Activated CD8-positive, alpha-beta T cell treated with anti-CD3 and anti-CD28 coated beads for 36 hours (primary cell): ENCODE measurements at places on chromosomes 16 and 17. TPM values are rescaled to one million over a fixed set of nuclear protein-coding genes. Genes with fewer than 3 reads are reported as not detected.
A peak's percentile ranks its signal among the peaks of the same experiment; 100 is the strongest.

DNA sequence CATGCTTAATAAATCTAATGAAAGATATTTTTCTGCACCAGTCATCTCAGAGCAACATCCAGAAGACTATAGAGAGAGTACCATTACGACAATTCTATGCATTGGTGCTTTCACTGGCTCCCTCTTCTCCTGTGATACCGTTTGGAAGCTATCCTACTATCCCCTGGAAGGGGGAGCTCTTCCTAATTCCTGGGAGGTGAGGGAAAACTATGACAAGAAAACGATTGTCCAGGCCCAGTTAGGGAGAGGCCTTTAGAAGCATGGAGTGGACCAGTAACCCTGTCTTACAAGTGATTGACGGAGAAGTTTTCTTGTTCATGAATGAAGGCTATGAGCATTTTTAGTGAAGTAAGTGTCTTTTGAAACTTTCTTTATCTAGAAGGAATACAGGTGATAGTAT is 150.2 kb downstream of the TANC2 start:
- no peak for DNase-seq

GRCh38 chr16:58556678-58557077 is 41.4 kb downstream of the SETD6 start:
- DNase-seq = no peak

DNA sequence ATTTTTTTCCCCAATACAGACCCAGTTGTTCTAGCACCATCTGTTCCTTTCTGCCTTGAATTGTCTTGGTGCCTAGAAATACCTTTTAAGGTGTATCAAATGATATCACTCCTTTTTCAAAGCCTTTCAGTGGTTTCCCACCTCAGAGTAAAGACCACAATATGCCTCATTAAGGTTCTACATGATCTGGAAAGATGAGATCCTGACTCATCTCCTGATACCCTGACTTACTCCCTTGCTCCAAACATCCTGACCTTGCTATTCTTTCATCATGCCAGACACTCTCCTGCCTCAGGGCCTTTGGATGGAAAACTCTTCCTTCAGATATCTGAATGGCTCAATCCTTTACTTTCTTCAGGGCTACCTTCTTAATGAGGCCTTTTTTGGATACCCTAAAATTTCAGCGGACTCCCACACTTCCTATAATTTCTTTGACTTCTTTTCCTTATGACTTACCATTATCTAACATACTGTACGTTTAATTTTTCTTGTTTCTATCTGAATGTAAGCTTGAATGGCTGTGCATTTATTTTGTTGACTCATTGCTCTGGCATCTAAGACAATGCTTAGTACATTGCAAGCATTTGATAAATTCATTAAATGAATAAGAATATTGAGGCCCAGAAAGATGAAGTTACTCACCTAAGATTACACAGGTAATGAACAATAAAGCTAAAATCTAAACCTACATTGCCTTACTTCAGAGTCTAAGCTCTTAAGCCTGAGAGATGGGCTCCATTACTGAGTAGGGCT is 19.2 kb downstream of the FLOT2 start:
- no peak for DNase-seq

DNA sequence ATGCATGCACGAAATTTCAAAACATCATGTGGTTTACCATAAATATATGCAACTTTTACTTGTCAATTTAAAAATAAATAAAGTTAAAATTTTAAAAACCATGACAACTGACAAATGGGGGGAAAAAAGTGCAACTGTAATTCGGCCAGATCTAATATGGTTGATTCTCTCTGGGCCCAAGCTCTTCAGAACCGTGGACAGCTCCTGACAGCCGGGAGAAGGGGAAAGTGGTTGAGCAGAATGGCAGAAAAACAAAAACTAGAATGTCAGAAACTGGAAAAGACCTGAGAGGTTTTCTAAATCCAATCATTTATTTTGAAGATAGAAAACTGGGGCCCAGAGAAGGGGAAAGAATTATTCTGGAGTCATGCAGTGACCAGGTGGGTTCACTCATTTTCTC is 126.6 kb downstream of the TMEM132E start:
- DNase-seq = peak; percentile 26

DNA sequence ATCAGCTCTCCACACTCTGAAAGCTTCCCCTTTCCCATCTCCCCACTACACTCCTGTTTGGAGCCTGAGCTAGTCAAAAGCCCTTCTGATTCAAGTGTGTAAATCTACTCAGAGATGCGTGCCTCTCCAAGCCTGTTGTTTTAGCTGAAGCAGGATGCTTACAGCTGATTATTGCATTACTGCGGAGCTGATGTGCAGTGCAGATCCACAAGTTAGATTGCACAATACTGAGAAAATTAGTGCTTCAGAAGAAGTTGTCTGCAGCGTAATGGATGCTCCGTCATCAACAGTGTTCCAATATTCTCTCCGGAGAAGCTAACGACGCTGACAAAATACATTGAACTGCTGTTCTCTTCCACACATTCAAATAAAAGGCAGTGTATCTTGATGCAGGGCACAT is 44.8 kb upstream of the NLRP1 start:
- no peak for DNase-seq

DNA sequence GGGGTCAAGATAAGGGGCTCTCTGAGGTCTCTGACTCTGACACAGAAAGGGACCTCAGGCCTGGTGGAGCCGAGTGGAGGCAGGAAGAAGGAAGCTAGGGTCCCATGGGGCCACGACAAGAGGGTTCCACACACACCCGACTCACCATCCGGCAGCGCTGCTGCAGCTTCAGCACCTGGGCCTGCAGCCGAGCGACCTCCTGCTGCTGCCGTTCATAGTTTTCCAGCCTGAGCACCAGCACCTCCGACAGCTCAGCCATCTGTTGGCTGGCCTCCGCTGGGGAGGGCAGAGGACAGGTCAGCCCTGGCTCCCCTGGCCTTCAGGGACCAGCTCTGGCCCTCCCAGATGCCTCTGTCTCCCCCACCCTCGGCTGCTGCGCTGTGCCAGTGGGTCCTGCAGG is 6.4 kb downstream of the HAP1 start:
- DNase-seq = no peak

- no peak for DNase-seq
Observed at GRCh38 chr17:75806822-75807500, 22.4 kb downstream of the UNK start.

- peak; percentile 85 for DNase-seq
Observed at GRCh38 chr16:89201439-89202377, 1.4 kb upstream of the SLC22A31 start.

GRCh38 chr16:24471561-24472350 is 67.6 kb upstream of the RBBP6 start:
- DNase-seq = no peak

DNA sequence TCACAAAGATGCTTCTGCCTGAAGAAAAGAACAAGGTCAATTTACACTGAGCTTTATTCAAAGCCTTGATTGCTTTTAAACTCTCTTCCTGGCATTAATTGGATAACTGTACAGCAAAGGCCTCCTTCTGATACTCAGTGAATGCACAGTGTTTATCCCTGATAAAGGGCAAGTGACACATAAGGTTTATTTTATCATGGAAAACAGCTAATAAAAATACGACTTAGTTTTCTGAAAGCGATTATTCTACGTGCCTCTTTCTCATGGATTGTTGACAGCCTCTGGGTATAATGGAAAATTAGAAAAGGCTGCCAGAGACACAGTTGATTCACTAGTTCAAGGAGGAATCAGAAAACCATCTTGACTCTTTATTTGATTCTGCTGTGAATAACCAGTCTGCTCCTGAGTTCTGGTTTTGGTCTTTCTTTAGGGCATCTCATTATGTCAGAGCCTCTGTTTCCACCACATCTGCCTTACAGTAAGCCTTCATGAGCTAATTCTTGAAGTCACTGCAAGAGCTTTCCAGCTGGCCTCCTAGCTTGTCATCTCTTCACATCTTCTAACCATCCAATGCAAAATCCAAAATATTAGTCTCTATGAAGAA is 212.9 kb downstream of the CNTNAP4 start:
- no peak for DNase-seq

- DNase-seq = no peak
Observed at GRCh38 chr17:206941-207560, 25.6 kb upstream of the DOC2B start.

GRCh38 chr16:84268291-84269040 is 26.2 kb upstream of the WFDC1 start:
- DNase-seq = no peak

GRCh38 chr17:77375917-77376651 is 235.3 kb downstream of the SEC14L1 start:
- DNase-seq = peak; percentile 91

DNA sequence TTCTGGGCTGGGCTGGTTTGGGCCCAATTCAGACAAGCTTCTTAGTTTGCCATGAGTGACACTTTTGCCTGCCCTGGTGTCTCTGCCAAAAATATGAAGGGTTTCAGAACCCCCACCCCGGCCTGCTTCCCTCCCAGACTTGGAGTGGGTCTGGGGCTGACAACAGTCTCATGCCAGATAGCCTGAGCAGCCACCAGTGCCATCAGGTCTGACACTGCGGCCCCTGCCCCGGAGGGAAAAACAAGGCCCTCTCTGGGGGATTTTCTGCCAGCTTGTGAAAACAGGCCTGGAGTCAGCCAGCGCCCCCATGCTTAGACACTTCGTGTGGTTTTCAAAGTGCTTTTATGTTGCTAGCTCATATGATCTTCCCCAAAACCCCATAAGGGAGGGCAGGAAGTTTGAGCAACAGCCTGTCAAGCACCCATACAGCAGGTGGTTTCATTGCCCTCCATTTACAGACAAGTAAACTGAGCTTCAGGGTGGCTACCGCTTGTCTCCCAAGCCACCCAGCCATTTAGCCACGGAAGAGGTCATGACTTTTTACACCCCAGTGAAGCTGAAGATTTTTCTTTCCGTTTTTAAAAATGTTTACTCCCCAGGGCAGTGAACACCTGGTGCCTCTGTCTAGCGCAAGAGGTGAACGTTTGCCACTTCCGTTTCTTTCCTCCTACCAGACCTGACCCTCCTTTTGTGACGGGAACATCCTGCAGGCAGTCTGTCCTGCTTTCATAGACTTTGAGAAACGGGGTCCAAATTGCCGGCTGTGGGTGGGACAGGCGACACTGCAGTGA is 300.6 kb downstream of the SEC14L1 start:
- DNase-seq = peak; percentile 87

DNA sequence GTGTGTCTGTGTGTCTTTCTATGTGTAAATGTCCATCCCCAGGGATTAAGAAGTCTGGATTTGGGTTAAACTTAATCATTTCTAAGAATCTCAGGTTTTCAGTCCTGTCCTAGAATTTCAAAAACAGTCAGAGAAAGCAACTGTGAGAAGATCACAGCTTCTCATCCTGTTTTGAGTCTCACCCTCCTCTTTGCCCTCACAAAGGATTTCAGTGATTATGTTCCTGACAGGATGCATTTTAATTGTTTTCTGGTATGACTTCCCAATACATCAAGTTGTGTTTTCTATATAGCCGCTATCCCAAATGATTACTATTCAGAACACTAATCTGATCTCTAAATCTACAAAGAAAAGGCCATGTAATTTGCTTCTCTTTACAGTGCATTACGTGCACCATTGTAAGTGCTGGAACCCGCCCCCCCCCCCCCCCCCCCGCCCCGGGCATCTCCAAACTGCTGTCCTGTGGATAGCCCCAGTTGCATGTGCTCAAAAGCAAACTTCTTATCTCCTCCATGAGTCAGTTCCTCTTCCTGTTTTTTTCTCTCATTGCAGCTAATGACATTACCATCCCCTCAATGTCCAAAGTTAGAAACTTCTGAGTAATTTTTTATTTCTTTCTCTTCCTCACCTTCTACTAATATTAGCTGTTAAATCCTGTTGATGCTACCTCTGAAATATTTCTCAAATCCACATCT is 73.9 kb downstream of the CDH13 start:
- DNase-seq = no peak

GRCh38 chr16:23156946-23157460 is 7.8 kb upstream of the USP31 start:
- DNase-seq = no peak

DNA sequence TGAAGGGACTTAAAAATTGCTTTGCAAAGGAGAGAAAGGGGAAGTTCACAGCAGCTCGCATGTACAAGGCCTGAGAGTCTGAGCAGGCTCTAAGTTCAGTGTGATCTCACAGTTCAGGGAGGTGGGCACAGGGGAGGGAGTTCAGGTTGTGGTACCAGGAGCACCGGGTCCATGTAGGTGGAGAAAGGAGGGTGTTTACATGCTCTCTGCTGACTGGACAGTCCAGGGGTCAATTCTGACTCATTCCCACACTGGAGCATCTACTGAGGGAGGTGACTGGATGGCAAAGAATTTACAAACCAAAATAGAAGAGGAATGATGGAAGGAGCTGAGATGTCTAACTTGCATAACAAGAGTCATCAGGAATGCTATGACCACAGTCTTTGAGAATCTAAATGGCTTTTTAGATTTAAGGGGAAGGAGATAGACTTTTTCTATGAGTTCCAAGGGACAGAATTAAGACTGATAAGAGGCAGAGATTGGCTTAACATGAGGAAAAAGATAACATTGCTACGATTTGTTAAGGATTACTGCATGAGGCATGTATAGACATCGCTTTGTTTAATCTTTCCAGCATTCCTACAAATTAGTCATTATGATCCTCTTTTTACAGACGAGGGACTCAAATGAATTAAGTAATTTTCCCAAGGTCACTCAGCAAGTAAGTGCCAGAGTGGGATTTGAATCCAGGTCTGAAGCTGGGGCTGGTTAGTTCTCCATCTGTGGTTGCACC is 29.9 kb downstream of the MIS12 start:
- DNase-seq = no peak

DNA sequence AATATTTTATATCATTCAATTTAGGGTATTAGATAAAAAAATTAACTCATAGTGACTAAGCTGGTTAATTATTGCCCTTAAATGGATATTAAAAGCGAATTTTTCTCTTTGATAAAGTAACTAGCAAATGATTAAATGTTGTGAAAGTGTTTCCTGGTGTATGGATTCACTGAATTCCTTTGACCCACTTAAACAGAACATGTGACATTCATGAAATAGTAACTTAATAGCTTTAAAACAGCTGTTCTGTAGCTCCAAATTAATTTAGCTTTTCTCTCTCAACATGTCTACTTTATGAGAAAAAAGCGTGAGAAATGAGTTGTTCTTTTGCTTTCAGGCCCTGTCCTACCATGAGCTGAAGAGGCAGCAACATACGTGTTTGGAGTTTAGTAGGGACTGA is 36.4 kb upstream of the APPBP2 start:
- no peak for DNase-seq

- DNase-seq = no peak
Observed at GRCh38 chr16:19284207-19284606, 1.3 kb upstream of the CLEC19A start.

DNA sequence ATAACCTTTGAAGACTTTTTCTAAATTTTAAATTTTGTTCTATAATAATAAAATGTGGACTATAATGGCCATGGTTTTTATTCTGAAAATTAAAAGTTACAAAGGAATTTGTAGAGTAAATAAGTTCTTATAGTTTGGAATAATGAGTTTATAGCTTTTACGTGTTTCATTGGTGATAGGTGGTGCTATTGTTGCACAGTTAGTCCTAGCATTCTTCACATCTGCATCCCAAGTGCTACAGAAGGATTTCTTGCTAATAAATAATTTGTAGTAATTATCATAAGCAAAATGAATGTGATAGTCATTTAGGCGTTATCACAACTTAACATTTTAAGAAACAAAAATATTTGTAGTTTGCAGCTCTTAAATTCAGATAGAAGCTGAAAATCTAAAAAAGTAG is 67.9 kb downstream of the BCAS3 start:
- DNase-seq = no peak

Gene CHST4
- total RNA-seq = not detected

Gene NATD1
- total RNA-seq = 1.3 TPM

Gene IKZF3
- total RNA-seq = 52.2 TPM

Gene UMOD
- not detected for total RNA-seq

Gene FASN
- 250 TPM for total RNA-seq

Gene TBC1D3I
- 0.38 TPM for total RNA-seq

Gene PPP1R1B
- total RNA-seq = not detected

Gene CHTF18
- total RNA-seq = 95.6 TPM

Gene BCKDK
- total RNA-seq = 58.7 TPM

Gene AARS1
- total RNA-seq = 160 TPM

Gene HOXB5
- total RNA-seq = not detected

Gene C17orf78
- not detected for total RNA-seq
